ENCODE measurements at places on chromosomes 2 and 18. TPM values are rescaled to one million over a fixed set of nuclear protein-coding genes. Genes with fewer than 3 reads are reported as not detected.

DNA sequence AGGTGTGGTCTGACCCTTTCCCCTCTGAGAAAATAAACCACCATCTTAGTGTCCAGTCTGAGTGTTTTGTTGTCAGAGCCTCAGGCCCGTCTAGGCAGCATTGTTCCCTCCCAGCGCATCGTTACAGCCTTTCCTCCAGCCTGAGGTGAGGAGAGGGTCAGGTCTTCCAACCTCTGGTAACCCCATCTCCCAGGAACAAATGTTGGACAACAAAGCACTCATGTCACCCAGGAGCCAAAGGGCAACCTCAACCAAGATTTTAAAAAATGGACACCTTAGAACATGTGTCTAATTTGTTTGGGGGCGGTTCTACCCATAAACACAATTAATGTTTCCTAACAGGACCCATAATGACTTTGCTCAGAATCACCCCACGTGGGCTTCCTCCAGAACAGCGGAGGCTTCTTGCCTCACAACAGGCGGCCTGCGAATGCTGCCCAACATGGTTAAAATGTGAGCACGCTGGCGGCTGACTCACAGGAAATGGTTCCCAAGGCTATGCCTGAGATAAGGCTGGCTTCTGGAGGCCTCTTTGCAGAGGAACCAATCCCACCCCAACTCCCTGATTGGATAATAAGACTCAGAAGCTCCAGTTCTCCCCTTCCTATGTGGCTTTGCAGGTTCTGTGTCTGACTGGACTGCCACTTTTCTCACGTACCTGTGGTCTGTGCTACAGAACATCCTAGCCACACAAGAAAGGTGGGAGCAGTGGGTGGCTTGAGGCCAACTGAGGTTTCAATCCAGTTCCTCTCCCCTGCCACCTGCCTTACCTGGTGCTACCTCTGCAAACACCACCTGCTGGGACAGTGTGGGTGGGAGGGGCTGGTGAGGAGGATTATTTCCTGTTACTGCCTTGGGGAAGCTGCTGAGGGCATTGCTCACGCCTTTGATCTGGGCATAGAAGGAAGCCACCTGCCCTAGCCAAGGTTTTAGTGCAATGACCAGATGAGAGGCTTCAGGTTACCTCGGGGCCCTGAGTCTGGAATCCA is 108.8 kb downstream of the B3GNT2 start:
- no peak for DNase-seq

DNA sequence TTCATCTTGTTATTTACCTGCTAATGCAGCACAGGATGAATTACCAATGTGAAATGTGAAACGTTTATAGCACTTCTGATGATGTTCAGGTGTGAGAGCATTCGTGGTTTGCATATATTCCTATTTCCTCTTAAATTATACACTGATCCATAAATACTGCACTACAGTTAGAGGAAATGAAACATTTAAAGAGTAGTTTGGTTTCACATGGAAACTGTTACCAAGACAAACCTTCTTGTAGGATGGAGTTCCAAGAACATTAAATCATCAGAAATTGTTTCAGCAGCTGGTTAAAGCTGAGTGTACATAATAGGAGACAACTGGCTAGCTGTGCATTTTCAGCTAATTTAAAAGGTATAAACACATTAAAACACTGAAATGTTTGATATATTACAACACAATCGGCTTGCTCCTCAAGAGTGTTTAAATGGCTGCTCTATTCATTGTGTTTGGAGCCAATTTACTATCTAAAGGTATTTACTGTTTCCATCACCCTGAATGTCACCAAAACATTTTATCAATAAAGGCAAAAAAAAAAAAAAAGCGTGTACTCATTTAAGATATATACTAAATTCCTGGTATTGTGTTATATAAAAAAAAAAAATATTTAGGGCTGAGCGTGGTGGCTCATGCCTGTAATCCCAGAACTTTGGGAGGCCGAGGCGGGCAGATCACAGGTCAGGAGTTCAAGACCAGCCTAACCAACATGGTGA is 100.6 kb downstream of the DYM start:
- no peak for DNase-seq

DNA sequence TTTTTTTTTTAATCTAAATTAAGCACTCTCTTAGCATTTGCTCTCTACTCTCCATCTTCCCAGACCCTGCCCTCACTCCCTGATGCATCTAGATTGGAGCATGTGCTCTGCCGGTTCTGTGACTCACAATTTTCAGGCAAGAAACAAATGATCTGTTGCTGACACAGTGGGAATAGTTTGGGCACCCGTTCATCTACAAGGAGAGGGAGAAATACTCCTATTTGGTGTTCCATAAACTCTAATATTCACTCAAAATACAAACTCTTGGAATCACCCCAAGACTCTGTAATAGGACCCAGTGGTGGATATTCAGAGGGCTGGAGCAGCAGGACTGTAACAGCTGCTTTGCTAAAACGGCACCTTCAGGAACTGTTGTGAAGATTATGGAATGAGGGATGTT is 37.1 kb upstream of the LINC00305 start:
- DNase-seq: no peak

The NEURL3 gene
- total RNA-seq: 0.93 TPM

The MROH2A gene
- total RNA-seq: not detected

DNA sequence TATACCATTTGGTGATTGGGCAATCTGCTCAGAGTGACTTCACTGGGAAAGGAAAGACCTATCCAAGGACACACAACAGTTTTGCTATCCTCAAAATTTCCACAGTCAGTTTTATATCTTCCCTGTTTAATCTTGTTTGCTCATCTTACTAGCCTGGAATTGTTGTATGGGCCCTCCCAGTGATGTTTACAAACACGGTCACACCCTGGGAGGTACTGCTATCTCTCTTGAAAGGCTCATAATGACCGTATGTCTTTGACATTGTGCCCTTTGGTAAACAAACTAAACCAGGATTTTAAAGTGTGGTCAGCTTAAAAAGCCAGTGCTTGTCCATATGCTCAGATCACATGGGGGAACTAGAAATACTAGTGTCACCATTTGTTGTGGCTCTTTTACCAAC is 277.0 kb downstream of the CDH2 start:
- DNase-seq: no peak

DNA sequence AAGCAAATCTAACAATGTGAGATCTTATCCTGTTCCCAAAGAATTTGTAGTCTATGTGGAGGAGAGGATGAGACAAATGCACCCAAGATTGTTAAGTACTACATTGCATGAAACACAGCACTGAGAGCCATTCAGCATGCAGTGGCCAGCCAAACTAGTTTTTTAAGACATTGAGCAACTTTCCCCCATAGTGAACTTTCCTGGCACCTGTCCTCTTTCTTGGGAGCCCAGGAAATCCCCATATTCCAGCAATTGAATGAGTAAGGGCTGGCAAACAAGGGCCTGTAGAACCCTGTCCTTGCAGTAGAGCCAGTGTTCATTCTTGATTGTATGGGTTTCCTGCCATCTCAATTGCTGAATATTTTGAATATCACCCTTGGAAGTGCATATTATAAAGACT is 58.8 kb upstream of the FIGN start:
- no peak for DNase-seq

The TRABD2A gene
- total RNA-seq: 1.5 TPM

Measured in lower leg skin (tissue), 4 donors.